Muscle of leg (tissue), 16 donors: ENCODE measurements at places on chromosomes 2 and 18. TPM values are rescaled to one million over a fixed set of nuclear protein-coding genes. Genes with fewer than 3 reads are reported as not detected.

GRCh38 chr2:120398996-120399888 lies 53.3 kb downstream of the INHBB start:
- peaks cover 28% of the 10 kb centered on the region for H3K27me3 ChIP-seq
- no peak for DNase-seq
- H3K4me3 ChIP-seq, result no peak overlapping the region
- no peaks in the 10 kb centered on the region for H3K36me3 ChIP-seq

DNA sequence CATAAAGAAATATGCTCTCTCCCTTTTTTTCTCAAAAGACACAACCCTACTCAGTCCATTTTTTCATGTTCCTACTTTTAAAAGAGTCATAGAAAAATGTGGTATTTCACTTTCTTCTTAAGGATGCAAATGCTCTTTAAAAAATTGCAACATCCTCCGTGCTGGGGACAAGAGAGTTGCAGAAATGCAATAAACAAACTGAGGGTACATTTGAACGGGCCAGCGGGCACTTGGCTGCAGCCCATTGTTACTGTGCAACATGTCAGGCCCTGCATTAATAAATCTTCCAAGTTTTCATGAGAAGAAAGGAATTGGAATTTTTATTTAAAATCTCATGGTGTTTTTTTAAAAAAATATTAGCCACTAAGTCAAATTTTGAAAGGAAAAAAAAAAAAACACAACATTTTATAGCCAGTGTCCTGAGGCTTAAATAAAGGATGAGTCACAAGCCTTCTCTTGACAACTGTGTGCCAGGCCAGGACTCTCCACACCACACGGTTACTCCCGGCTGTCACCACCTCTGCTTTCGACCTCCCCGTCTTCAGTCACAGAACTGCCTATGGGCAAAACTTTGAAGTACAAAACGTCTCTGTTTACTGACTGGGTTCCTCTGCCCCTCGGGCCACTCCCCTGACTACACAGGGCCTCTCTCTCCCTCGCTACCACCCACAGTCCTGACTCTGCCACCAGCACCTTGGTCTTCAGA lies 57.5 kb upstream of the MFF start:
- no peak overlapping the region for H3K27ac ChIP-seq
- H3K27me3 ChIP-seq, result no peaks in the 10 kb centered on the region
- H3K4me1 ChIP-seq, result no peaks in the 10 kb centered on the region
- H3K4me3 ChIP-seq, result no peak overlapping the region

- no peak overlapping the region for H3K4me3 ChIP-seq
- peaks cover 2% of the 10 kb centered on the region for H3K4me1 ChIP-seq
- no peak overlapping the region for H3K27ac ChIP-seq
Measured at GRCh38 chr2:99421469-99421868, 68.3 kb downstream of the REV1 start.

DNA sequence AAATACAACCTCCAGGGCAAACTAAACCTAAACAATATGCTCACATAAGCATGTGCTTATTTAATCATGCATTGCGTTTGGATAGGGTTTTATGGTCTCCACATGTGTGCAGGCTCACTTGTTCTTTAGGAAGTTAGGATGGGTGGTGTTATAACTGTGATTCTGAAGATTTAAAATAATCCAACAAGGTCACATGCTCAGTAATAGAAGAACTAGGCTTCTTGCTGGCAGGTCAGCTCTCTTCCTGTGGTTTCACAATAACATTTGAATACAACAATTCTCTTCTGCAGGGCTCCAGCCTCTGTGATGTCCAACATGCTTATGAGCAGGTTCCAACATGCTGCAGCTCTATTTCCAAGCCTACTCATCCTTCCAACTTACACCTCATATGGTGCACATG lies 84.0 kb downstream of the MYL12B start:
- no peak overlapping the region for H3K4me3 ChIP-seq
- H3K27ac ChIP-seq, result no peak overlapping the region
- no peaks in the 10 kb centered on the region for H3K27me3 ChIP-seq
- no peaks in the 10 kb centered on the region for H3K4me1 ChIP-seq

DNA sequence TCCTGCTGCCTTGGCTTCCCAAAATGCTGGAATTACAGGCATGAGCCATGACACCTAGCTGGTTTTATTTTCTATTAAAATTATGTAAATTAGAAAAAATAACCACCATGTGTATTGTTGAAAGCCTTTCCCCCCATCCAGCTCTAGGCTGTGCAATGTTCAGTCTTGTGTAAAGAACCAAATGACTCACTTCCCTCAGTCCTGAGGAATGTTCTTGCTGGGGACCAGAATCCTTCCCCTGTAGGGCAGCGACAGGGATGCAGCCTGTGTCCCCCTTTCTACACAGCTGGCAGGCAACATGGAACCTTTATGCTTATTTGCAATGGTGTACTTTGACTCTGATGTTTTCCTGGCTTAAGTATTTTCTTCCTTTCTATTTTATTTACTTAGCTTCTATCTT lies 29.4 kb downstream of the AOX1 start:
- no peaks in the 10 kb centered on the region for H3K4me1 ChIP-seq
- no peaks in the 10 kb centered on the region for H3K36me3 ChIP-seq
- H3K27ac ChIP-seq, result no peak overlapping the region
- DNase-seq, result no peak
- H3K27me3 ChIP-seq, result no peaks in the 10 kb centered on the region
- no peak overlapping the region for H3K4me3 ChIP-seq

DNA sequence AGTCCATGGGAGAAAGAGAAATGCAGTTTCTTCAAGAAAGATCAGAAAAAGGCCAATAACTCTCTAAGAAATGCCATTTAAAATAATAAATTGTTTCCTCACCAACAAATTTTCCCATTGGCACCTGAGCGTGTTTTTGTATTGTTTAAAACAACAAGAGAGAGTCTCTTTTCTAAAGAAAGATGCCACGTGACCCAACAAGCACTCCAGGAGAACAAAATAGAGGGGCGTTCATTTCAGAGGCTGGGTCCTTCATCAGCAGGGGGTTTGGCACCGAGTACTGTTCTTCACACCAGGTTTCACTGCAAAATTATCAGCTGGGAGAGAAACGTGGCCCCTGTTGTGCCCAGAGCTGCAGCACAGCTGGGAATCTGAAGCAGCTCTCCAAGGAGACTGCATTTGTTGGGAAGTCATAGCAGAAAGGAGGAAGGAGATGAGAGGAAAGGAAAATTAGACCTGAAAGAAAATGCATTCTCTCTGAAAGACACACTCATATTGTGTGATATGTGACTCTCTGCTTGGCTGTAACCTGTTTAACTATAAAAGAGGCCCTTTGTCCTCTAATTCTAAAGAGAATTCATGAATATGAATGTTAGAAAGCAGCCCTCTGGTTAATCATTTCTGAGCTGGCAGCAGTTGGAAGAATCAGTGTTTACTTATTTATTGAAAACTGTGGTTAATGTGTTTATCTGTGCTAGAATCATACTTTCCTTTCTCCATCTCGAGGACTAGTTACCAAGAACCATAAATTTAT lies 205.3 kb upstream of the CDH20 start:
- no peaks in the 10 kb centered on the region for H3K4me1 ChIP-seq
- H3K27me3 ChIP-seq, result no peaks in the 10 kb centered on the region
- no peaks in the 10 kb centered on the region for H3K36me3 ChIP-seq
- H3K27ac ChIP-seq, result no peak overlapping the region
- DNase-seq, result no peak
- no peak overlapping the region for H3K4me3 ChIP-seq

Gene MRPL19
- polyA plus RNA-seq, result 31.9 TPM

Gene BBS5
- 4.5 TPM for polyA plus RNA-seq
